ENCODE measurements at places on chromosomes 1 and 21.

DNA sequence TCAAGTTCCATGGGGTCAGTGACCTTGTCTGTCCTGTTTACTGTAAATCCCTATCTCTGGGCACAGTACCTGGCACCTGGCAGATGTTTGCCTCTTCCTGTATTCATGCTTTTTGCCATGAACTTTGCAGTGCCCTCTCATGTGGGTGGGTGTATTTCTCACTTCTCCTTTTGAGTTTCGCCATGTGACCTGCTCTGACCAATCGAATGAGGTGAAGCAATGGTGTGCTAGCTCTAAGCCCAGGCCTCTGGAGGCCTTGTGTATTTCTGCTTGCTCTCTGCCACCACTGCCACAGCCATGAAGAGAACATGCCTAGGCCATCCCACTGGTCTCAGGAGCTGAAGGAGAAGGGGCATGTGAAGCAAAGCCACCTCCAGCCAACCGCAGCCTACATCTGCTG is 185.5 kb upstream of the ZC3H12A start:
- DNase-seq = no peak

- DNase-seq = peak; percentile 68
Observed at GRCh38 chr1:185483664-185484450, 166.8 kb upstream of the IVNS1ABP start.

DNA sequence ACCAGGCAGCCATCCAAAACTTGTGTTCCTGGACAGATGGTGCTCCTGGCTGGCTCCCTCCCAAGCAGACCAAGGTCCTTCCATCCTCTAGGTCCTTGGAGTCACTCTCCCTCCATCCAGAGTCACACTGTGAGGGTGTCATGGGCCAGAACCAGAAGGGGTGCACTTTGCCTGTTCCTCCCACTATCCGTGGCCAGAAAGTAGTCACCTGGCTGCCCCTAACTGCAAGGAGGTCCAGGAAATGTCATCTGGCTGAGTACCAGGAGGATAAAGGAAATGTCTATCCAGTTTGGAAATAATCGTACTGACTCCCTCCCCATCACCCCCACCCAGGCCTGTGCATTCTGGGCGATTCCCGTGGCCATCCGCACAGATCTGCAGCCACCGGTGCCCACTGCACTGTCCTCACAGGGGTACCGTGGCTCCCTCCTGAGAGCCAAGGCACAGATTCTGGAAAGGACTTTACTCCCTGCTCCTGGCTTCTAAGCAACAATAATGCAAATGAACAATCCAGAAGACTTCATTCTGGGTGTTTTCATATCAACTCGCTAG is 253.2 kb downstream of the NPHP4 start:
- no peak for DNase-seq

- no peak for DNase-seq
Observed at GRCh38 chr1:156422602-156423091, 53.6 kb downstream of the RHBG start.

GRCh38 chr1:232462213-232462612 is 167.7 kb downstream of the SIPA1L2 start:
- DNase-seq = peak; percentile 63

- DNase-seq = peak; percentile 64
Observed at GRCh38 chr1:33094971-33095604, 14.1 kb downstream of the AZIN2 start.

DNA sequence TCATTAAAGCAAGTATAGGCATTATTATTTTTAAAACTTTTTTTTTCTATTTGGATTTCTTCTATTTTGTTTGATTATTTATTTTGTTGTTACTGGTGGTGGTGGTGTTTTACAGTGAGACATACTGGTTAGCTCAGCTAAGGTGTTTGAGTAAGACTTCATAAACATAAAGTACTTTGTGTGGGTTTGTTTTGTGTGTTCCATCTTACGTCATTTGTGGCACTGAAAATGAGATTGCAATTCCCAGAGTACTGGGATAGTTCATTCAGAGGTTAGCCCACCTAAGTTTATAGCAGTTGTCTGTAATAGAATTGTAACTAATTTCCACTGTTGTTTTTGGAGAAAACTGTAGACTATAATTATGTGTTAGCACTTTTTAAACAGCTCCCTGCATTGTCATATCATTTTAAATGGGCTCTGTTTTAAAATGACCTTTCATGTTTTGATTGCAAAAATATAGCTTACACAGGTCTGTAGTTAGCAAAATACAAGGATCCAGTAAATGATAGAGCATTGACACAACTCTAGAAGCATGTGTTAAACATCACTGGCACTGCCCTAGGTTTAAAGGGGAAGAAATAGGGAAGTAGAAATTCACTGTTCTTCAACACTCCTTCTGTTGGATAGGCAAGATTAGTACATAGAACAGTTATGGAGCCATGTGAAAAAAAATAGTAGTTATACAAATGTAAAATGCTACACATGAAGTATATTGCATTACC is 171.7 kb downstream of the NFIA start:
- DNase-seq = no peak

DNA sequence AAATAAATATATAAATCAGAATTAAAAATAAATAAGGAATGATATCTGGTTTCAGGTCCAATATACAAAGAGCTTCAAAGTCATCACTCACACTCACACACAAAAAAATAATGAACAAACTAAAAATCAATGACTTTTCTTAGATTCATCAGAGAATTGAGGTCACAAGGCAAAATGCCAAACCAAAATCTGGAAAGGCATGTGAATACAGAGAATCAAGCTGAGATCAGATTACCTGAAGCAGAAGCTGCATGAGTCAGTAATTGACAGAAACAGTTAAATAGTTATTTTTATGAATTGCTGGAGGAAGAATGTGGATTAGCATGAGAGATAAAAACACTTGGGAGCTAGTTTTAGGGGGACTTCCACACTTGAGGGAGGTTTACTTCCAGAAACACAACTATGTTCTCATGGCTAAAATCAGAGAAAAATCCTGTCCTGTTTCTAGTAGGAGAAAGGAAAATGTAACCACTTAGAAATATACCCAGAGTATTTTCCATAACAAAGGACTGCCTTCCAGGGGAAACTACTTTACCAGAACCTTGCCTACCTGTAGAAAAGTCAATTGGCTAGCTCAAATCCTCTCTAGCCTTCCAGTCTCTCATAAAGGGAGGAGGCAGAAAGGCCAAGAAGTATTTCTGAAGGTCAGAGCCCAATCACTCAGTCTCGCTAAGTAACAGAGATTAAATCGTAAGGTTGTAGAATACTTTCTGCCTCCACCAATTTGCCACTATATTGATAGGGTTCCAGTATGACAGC is 536.6 kb upstream of the NR5A2 start:
- DNase-seq = no peak

- DNase-seq = no peak
Observed at GRCh38 chr1:64010316-64010715, 193.1 kb upstream of the UBE2U start.
